Cerebellar nuclear complex (tissue), 1 donor: ENCODE measurements at places on chromosomes 5 and 9.

DNA sequence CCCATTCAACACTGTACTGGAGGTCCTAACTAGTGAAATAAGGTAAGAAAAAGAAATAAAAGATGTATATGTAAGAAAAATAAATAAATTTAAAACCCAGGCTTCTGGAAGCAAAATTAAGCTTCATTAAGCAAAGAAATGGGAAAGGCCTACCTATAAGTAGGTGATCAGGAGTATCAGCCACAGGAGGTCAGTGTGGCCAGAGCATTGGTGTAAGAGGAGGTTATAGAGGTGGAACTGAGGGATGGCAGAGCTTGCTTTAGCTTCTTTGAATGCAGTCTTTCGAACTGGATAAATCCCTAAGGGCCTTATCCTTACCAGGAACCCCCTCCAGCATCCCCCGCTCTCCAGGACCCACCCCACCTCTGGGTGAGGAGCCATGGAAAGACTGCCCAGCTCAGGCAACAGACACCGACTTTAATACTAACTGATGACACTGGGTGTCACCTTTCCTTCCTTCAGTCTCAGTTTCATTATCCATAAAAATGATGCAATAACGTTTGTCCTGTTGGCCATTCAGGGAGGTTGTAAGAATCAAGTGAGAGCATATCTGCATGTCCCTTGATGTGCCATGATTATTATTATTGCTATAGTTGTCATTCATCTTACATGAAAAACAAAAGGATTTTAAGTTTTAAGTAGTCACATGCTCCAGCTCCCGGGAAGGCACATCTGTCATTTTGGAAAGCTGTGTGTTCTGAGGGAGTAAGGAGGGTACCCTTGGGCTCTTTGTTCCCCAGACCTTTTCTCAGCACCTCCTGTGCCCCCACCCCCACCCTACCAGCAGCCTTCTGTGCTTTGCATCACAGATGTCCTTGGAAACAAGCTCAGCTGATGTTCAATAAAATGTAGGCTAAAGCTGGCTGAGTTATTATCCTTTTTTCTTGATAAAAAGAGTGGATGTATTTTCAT is 50.8 kb upstream of the CTNNA1 start:
- no peak for DNase-seq

GRCh38 chr9:134502809-134503211 is 138.8 kb upstream of the COL5A1 start:
- DNase-seq, result no peak

DNA sequence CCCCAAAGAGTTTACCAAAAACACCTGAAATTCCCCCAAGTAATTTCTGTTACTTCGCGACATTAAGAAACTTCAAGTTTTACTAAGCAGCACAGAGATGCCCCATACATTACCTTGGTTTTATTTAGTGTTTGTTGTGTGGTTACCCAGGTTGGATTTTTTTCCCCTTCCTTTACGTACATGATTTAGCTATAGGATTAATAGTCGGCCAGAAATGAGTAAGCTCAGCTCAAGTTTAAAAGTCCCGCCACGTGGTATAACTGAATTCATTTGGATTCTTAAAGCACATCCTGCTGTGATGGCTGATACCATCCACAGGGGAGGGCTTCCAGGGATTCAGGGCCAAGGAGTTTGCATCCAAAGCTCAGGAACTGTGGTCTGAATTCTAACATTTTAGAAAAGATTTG is 75.9 kb downstream of the DAP start:
- DNase-seq, result no peak

DNA sequence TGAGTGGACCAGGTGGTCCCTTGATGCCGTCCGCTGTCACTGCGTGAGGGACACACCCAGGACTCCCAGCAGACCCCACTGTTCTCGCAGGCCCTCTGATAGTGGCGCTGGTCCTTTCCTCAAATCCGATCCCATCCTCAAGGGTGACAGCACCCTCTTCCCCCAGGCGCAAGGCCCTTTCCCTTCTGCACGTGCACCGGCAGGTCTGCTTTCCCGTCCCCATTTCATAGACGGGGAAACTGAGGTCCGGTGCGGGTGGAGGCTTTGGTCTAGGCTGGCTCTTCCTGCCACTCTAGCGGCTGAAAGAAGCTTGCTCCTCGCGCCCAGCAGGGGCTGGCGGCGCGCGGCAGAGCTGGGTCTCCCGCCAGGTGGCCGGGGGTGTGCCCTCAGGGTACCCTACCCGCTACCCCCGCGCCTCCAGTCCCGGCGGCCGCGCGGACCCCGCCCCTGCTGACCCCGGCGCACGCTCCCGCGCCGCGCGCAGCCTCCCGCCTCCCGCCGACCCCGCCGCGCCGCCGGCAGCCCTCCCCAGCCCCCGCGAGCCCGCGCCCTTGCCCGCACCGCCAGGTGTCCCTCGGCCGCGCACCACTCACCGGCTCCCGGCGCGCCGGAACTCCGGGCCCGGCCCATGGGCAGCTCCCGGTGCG is 453 bp downstream of the RASGEF1C start:
- no peak for DNase-seq

GRCh38 chr9:114266969-114267368 is 55.9 kb upstream of the ORM1 start:
- no peak for DNase-seq

GRCh38 chr5:61332851-61333320 is 828 bp downstream of the ZSWIM6 start:
- no peak for DNase-seq

GRCh38 chr5:90134892-90135291 is 274.7 kb downstream of the CETN3 start:
- no peak for DNase-seq

DNA sequence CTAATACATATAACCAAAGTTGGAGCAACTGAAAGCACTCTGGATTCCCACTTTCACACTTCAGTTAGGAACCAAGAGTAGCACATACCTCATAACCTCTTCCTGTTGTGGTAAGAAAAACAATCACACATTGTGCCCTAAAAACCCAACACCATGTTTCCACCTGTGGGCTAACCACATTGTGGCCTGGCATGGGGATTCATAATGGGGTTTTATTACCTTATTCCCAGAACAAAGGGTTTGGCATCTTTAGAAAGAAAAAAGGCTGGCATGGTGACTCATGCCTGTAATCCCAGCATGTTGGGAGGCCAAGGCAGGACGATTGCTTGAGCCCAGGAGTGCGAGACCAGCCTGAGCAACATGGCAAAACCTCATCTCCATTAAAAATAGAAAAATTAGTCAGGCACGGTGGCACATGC is 60.6 kb downstream of the HSD17B3 start:
- DNase-seq, result no peak

DNA sequence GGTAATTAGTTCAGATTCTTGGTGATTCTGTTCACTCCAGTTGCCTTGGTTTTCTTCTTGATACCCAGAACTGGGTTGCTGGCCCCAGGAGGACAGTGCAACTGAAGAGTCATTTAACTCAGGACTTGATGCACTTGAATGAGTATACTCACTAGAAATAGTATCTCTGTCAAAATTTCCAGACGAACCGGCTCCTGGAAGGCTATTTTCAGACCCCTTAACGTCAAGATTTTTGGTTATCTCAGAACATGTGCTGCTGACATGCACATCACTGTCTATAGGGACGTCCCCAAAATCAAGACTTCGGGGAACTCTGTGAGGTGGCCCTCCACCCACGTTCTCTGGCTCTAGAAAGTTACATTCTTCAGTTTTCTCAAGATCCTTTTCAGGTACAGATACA is 56.7 kb upstream of the PCA3 start:
- no peak for DNase-seq

GRCh38 chr5:40001796-40002195 is 577.0 kb upstream of the DAB2 start:
- DNase-seq, result no peak

DNA sequence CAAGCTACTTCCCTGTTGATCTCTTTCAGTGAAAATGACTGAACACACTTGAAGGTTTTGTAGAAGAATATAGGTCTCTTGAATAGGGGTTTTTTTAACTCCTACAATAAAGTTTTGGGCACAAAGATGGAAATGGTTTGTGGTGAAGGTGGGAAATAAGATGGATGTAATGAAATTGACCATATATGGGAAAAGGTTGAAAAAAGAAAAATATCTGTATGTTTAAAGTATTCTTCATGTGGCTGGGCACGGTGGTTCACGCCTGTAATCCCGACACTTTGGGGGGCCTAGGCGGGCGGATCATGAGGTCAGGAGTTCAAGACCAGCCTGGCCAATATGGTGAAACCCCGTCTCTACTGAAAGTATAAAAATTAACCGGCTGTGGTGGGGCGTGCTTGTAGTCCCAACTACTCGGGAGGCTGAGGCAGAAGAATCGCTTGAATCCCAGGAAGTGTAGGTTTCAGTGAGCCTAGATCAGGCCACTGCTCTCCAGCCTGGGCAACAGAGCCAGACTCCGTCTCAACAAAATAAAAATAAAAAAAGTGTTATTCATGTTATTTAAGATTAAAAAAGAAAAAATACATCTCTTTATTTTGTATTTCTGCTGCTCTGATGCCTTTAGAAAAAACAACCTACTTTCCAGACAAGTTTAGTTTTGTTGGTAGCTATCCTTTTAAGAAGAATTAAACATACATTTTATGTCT is 2.2 kb downstream of the RBM27 start:
- no peak for DNase-seq

GRCh38 chr9:28821240-28821639 is 1248.0 kb upstream of the C9orf72 start:
- DNase-seq, result no peak

DNA sequence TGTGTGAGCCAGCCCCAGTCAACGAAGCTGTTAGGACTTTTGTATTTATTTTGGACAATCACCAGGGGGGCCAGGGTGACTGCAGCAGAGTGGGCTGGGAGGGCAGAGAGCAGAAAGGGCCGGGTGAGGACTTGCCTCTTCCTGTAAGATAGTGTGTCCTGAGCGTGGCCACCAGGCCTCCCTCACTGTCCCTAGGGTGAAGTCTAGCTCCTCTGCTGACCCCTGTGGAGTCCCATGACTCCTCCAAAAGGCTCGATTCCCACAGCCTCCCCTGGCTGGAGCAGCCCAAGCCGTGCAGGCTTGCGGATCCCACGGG is 147.8 kb downstream of the RXRA start:
- no peak for DNase-seq

DNA sequence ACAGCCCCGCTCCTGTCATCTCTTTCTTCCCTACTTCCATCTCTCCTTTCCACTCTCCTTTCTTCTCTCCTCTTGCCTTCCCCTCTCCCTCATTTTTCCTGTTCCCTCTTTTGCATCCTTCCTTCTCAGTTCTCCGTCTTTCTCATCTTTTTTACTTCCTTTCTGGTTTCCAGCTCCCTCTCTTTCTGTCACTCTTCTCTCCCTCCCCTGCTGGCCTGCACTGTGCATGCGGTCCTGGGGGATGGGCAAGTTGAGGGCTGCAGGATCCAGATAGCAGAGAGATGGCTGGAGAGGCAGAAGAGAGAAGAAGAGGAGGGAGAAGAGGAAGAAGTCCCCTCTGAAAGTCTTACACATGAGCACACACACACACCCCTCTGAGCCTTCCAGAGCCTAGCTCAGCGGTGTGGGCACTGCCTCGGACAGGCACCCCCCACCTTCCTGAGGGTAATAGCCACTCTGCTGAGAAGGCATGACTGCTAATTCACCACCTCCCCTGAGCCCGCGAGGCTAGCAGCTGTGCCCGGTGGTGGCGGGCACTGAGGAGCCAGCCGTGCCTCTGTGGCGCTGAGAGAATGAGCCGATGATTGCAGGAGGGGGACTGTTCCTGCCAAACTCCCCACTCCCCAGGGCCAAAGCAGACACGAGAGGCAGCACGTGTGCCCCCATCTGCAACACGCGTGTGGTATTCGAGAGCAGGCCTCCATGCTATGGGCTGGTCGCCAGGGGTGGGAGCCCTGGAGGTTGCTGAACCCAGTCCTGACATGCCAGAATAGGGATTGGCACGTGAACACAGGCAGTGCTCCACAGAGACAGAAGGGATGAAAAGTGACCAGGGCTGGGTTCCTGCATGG is 3.7 kb upstream of the CAMK2A start:
- no peak for DNase-seq

DNA sequence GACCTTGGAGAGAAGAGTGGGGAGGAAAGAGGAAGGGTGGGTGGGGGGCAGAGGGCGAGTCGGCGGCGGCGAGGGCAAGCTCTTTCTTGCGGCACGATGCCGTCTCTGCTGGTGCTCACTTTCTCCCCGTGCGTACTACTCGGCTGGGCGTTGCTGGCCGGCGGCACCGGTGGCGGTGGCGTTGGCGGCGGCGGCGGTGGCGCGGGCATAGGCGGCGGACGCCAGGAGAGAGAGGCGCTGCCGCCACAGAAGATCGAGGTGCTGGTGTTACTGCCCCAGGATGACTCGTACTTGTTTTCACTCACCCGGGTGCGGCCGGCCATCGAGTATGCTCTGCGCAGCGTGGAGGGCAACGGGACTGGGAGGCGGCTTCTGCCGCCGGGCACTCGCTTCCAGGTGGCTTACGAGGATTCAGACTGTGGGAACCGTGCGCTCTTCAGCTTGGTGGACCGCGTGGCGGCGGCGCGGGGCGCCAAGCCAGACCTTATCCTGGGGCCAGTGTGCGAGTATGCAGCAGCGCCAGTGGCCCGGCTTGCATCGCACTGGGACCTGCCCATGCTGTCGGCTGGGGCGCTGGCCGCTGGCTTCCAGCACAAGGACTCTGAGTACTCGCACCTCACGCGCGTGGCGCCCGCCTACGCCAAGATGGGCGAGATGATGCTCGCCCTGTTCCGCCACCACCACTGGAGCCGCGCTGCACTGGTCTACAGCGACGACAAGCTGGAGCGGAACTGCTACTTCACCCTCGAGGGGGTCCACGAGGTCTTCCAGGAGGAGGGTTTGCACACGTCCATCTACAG is 760 bp downstream of the NPR3 start:
- no peak for DNase-seq

DNA sequence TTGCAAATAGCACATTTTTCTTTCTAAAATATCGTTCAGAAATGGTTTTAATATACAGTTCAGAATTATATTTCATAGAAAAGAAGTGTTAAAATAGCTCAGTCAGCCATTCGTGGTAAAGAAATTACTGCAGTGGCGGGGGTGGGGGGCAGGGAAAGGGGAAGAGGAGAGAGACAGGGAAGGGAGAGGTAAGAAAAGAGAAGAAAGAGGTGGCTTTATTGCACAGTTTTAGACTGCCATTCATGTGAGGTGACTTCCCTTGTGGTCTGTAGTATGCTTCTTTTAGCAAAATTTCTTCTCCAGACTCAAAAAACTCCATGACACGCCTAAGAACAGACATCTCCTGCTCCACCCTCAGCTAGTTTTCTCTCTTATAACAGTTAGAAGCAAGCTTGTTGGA is 259.6 kb downstream of the TRPM3 start:
- DNase-seq, result no peak

DNA sequence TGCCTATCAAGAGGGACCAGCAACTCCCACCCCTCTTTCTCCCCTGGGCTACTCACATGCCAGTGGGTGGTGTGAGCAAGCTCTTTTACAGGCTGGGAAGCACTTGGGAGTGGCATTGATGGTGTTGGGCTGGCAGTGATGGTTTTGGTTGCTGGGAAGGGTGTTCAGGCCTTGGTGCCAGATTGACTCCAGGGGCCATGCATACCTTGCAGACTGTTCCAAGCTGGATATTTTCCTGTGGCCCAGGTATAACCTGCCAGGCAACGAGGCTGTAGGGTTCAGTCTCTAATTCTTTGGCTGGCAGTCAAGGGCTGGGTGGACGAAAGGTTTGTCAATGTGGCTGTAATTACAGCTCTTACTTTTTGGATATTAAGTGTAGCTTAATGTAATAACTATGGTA is 177.3 kb downstream of the MACROH2A1 start:
- DNase-seq, result no peak
